ENCODE measurements at places on chromosomes 16 and 17.

- DNase-seq = no peak
Measured at GRCh38 chr17:81102869-81103268, 62.4 kb upstream of the PVALEF start.

DNA sequence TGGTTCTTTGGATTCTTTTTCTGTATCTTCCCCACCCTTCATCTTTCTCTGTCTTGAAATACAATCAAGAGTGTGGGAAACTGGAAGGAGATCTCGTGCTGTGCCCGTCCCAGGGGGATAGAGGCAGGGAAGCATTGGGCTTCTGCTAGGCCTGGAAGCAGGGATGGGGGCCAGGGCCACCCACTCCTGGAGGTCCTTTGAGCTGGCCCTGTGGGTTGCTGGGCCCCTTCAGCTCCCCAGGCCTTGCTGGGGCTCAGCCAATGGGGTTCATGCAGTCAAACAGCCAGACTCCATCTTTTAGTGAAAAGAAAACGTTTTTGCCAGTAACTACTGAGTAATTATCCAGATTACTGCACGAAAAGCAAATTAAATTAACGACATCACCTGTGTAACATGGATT lies 67.8 kb downstream of the CCDC182 start:
- no peak for DNase-seq

GRCh38 chr16:77271532-77272426 lies 72.6 kb downstream of the SYCE1L start:
- no peak for DNase-seq

- DNase-seq = no peak
Measured at GRCh38 chr17:70184770-70185169, 15.4 kb downstream of the KCNJ2 start.

- DNase-seq = peak; percentile 76
Measured at GRCh38 chr17:76240461-76241203, at the start of gene RNF157. RNF157 (minus strand) TSS chr17:76240493; CDS start chr17:76240240, 253 bp downstream.

- no peak for DNase-seq
Measured at GRCh38 chr16:8511464-8511863, 78.8 kb downstream of the TMEM114 start.

DNA sequence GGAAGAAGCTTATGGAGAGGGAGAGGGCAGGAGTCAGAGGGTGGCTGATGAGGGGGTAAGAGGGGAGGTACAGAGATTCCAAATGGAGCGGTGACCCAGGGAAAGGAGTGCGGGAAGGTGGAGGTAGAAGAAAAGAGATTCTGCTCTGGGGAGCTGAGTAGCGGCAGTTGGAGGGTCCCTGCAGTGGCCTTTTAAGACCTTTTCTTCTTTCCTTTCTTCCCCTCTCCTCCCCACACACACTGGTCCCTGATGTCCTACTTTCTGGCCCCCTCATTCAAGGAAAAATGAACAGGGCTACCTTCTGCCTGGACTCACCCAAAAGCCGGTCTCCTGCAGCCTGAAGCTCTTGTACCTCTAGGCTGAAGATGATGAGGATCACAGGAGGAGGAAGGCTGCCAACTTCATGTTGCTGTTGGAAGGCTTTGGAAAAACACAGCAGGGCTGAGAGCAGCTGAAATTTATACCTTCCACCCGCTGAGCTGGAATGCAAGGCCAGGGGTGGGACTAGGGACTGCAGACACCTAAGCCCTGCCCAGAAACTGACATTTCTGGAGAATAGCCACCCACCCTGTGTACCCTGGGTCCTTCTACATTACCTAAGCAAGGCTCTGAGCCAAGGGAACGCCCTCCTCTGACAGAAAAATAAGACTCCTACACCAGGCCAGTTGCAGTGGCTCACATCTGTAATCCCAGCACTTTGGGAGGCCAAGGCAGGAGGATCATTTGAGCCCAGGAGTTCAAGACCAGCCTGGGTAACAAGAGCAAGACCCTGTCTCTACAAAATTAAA lies 9.4 kb upstream of the HEATR6 start:
- no peak for DNase-seq

DNA sequence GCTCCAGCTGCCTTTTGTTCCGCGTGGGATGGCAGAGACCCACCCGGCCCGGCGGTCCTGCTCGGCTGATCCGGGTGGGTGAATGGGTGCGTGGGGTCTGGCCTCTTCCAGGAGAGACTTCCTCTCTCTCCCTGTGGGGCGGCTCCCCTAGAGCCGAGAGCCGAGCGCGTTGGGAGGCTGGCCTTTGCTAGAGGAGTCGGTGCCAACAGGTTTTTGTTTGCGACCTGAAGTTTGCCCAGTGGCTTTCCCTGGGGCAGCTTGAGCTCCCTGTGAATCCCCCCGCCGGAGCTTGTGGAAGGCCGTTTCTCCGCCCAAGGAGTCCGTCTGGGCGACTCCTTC lies 970 bp downstream of the EPN2 start:
- DNase-seq = no peak

DNA sequence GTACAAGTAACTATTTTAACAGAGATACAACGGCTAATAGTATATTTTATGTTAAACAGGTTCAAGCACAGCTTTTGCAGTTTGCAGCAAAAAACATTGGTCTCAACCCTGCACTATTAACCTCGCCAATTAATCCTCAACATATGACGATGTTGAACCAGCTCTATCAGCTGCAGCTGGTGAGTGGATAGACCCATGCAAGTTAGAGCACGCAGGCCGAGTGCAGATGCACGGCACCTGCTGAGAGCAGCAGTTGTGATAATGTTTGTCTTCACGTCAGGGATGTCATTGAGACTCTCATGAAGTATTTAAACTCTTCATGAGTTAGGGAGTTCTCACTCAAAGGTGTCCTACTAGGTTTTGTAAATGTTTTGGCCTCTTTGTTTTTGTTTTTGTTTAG lies 45.6 kb downstream of the TMC6 start:
- DNase-seq = no peak

All from renal pelvis (tissue), 12 donors.